Calu3 (cell line): ENCODE measurements at places on chromosomes 11 and 22. TPM values are rescaled to one million over a fixed set of nuclear protein-coding genes. Genes with fewer than 3 reads are reported as not detected.

- peaks cover 36% of the 10 kb centered on the region for H3K4me1 ChIP-seq
- DNase-seq, result no peak
- peaks cover 40% of the 10 kb centered on the region for H3K36me3 ChIP-seq
- H3K27me3 ChIP-seq, result no peaks in the 10 kb centered on the region
These were observed 4.9 kb downstream of the PC start for GRCh38 chr11:66953081-66953833.

GRCh38 chr22:46572911-46573780, 35.7 kb upstream of the CELSR1 start:
- H3K27ac ChIP-seq, result no peak overlapping the region
- H3K27me3 ChIP-seq, result peaks cover 20% of the 10 kb centered on the region
- peaks cover 33% of the 10 kb centered on the region for H3K36me3 ChIP-seq
- peaks cover 24% of the 10 kb centered on the region for H3K4me1 ChIP-seq
- no peak for DNase-seq
- no peak overlapping the region for H3K4me3 ChIP-seq

GRCh38 chr22:31128156-31128555, 5.4 kb downstream of the INPP5J start:
- no peak for DNase-seq
- H3K4me3 ChIP-seq, result no peak overlapping the region
- H3K36me3 ChIP-seq, result peaks cover 1% of the 10 kb centered on the region
- H3K27ac ChIP-seq, result no peak overlapping the region
- peaks cover 16% of the 10 kb centered on the region for H3K27me3 ChIP-seq

DNA sequence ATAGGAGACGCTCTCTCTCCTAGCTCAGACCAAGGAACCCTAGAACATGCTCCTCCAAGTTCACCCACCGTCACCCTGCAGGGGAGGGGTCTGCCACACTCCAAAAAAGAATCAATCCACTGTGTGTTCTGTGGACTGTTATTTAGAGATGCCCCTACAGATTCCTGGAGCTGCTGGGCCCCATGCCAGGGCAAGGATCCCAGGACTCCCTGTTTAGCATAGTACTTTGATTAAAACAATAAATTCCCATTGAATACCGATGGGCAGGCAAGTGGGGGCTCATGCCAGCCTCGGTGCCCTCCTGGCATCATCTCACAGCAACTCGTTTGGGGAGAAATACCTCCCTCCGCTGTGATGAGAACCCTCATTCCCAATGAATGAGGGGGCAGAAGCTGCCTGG, 247.5 kb downstream of the ST3GAL4 start:
- H3K27me3 ChIP-seq, result peaks cover 77% of the 10 kb centered on the region
- no peak overlapping the region for H3K27ac ChIP-seq
- DNase-seq, result no peak
- H3K4me1 ChIP-seq, result no peaks in the 10 kb centered on the region

GRCh38 chr22:50710221-50710620, 27.8 kb upstream of the ACR start:
- DNase-seq, result no peak
- no peaks in the 10 kb centered on the region for H3K4me1 ChIP-seq
- H3K27ac ChIP-seq, result no peak overlapping the region
- H3K4me3 ChIP-seq, result no peak overlapping the region
- H3K36me3 ChIP-seq, result no peaks in the 10 kb centered on the region

HTR3B gene
- total RNA-seq, result not detected in 2 replicates

SLC6A5 gene
- total RNA-seq, result not detected in 2 replicates

DNA sequence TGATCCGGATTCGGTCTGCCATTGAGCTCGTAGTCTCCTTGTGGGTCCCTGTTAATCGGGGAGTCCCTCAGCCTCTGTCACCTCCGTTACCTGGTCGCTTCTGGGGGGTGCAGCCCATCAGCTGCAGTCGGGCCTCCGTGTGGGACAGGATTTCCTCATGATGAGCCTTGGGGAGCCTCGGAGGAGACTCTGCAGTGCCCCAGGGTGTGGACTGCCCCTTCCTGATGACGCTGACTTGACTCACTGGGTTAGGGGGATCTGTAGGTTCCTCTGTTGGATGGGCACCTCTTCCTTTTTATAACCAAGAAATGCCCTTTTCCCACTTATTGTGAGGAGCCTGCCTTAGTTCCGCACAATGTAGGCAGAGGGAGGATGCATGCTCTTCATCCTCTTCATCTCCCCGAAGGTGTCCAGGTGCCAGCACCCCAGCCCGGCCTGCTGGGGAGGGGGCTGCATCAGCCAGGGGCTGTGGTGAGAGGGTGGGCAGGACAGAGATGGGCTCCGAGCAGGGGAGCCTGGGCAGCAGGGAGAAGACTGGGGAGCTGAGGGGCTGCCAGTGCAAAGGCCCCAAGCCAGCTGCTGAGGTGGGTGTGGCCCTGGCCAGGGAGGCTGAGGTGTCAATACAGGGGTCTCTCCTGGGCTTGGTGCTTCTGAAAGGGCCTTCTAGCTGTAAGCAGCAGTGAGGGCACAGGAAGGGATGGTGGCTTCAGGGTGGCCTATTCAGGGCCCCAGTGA, 13.5 kb upstream of the TTLL8 start:
- H3K4me1 ChIP-seq, result no peaks in the 10 kb centered on the region
- H3K27ac ChIP-seq, result no peak overlapping the region
- H3K27me3 ChIP-seq, result peaks cover 60% of the 10 kb centered on the region
- DNase-seq, result no peak
- no peaks in the 10 kb centered on the region for H3K36me3 ChIP-seq

GRCh38 chr22:48639896-48640748, 1187.6 kb downstream of the BRD1 start:
- no peak overlapping the region for H3K27ac ChIP-seq
- H3K4me1 ChIP-seq, result no peaks in the 10 kb centered on the region
- no peaks in the 10 kb centered on the region for H3K36me3 ChIP-seq
- H3K4me3 ChIP-seq, result no peak overlapping the region
- no peaks in the 10 kb centered on the region for H3K27me3 ChIP-seq

- H3K36me3 ChIP-seq, result no peaks in the 10 kb centered on the region
- no peak overlapping the region for H3K4me3 ChIP-seq
- H3K4me1 ChIP-seq, result peaks cover 7% of the 10 kb centered on the region
- DNase-seq, result no peak
These were observed 15.2 kb downstream of the SCARF2 start for GRCh38 chr22:20422271-20423007.

GRCh38 chr11:120511820-120512738, 531 bp downstream of the GRIK4 start:
- H3K27ac ChIP-seq, result no peak overlapping the region
- H3K36me3 ChIP-seq, result no peaks in the 10 kb centered on the region
- no peak for DNase-seq
- peak overlapping the region; percentile 22 for H3K4me3 ChIP-seq
- H3K27me3 ChIP-seq, result peaks cover 94% of the 10 kb centered on the region

DNA sequence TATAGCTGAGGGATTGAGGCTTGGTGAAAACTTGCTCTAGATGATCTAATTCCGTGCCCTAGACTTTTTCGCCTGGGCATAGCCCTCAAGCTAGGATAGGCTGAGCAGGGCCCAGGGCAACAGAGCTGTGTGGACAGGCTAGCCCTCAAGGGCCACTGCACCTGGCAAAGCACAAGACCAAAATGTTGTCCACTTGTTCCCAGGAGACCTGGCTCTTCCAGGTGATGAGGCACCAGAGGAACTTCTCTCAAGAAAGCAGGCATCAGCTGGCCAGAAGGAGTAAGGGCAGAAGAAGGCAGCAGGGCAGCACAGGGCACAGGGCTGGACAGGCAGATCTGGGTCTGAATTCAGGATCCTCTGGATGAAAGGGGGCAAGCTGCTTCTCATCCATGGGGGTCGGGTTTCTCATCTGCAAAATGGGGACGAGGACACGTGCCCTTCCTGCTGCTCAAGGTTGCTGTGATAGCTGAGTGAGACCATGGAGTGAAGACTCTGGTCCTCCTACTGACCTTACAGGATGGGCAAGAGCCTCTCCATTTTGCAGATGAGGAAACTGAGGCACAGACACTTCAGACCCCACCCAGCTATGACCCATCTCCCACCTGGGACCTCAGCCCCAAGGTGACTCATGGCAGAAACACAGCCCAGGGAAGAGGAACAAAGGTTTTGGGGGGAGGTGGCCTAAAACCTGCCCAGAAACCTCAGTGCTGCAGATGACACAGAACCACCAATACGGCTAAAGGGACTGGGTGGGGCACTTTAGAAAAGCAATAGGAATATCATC, 42.2 kb upstream of the PRDM11 start:
- H3K27ac ChIP-seq, result no peak overlapping the region
- H3K4me3 ChIP-seq, result no peak overlapping the region
- H3K36me3 ChIP-seq, result no peaks in the 10 kb centered on the region
- peaks cover 68% of the 10 kb centered on the region for H3K27me3 ChIP-seq
- DNase-seq, result no peak

GRCh38 chr11:8347978-8348377, 84.3 kb upstream of the LMO1 start:
- no peak overlapping the region for H3K27ac ChIP-seq
- H3K27me3 ChIP-seq, result peaks cover 34% of the 10 kb centered on the region

DNA sequence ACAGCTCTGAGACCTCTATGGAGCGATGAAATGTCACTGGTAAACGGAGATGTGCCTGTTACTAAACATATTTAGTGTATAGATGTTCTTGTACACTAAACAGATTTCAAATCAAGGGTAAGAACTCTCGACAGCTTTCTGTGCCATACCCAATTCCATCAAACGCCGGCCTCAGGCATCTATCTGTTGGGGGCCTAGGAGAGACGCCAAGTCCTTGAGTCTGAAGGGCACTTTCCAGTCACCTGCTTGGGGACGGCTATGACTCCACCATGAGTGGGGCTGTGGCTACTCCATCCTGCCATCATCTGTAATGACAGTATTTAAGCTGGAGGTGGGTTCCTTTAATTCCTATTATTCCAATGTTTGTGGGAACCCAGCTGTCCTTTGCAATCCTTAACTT, 87.8 kb downstream of the SHANK2 start:
- H3K4me3 ChIP-seq, result no peak overlapping the region
- no peak for DNase-seq
- no peaks in the 10 kb centered on the region for H3K27me3 ChIP-seq
- H3K4me1 ChIP-seq, result peaks cover 11% of the 10 kb centered on the region
- H3K27ac ChIP-seq, result no peak overlapping the region
- peaks cover 4% of the 10 kb centered on the region for H3K36me3 ChIP-seq

DNA sequence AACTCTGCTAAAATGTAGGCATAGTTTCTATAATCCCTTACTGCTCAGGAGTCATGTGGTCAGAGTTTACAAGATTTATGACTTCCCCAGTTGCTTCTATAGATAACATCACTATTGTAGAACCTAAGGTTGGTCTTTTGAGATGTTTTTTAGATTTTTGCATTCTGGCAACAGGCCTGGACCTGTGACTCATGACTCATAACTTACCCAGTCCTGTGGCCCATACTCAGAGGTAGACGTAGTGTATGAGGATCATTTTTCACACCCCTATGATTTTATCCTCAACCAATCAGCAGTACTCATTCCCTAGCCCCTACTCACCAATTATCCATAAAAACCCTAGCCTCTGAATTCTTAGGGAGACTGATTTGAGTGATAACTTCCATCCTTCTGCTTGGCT, 384.4 kb upstream of the DDI1 start:
- H3K4me1 ChIP-seq, result no peaks in the 10 kb centered on the region
- no peak overlapping the region for H3K27ac ChIP-seq
- H3K27me3 ChIP-seq, result no peaks in the 10 kb centered on the region
- H3K4me3 ChIP-seq, result no peak overlapping the region
- no peaks in the 10 kb centered on the region for H3K36me3 ChIP-seq

OR8B4 gene
- not detected in 2 replicates for total RNA-seq

DNA sequence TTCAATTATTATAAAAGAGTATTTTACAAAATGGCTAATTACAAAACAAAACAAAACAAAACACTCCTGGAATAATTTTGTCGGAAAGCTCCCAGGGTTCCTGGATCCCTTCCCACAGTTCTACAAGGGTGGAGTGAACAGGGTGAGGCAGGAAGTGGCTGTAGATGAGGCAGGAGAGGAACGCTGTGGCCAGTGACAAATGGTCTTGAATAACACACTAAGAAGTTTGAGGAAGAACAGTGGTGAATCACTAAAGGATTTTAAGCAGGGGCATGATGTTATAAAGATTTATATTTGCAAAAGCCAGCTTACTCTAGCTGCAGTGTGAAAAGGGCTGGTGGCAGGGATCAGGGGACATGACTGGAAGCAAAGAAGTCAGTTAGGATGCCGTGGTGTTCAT, 33.8 kb upstream of the APOA1 start:
- H3K27me3 ChIP-seq, result no peaks in the 10 kb centered on the region
- H3K36me3 ChIP-seq, result peaks cover 7% of the 10 kb centered on the region
- no peak overlapping the region for H3K4me3 ChIP-seq
- DNase-seq, result no peak
- no peaks in the 10 kb centered on the region for H3K4me1 ChIP-seq
- no peak overlapping the region for H3K27ac ChIP-seq

ACRV1 gene
- not detected in 2 replicates for total RNA-seq

DNA sequence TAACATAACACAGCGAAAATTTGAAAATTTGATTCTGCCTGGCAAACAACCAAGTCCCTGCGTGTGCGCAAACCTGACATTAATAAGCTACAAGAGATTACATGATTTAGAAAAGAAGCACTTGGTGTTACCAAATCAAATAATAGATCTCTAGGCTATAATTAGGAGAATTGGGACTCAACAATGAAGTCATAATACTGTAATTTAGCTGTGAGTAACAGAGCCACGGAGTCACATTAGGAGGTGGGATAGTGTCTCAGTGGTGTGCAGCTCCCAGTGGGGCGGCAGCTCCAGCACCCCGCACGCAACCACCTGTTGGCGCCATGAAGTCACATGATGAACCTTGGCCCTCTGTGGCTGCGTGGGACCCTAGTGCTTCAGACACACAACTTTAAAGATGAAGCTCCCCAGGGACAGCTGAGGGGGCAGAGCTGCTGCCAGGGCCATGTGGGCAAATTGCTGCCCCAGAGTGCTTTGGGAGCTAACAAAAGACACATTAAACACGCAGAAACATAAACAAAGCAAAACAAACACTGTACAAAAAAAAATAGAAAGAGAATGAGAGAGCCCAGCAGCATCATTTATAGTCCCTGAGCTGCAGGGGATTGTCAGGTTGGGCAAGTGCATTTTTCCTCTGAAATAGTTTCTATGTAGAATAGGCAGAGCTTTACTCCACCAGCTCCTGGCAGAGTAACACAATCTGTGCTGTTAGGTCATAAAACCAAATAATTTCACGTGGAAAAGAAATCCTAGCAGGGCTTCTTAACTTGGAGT, 605.6 kb downstream of the SOX6 start:
- H3K27me3 ChIP-seq, result no peaks in the 10 kb centered on the region
- H3K4me1 ChIP-seq, result peaks cover 4% of the 10 kb centered on the region
- no peak for DNase-seq
- no peak overlapping the region for H3K27ac ChIP-seq

GRCh38 chr11:107653076-107653475, 58.8 kb downstream of the SLN start:
- no peak for DNase-seq
- peaks cover 26% of the 10 kb centered on the region for H3K27me3 ChIP-seq
- H3K27ac ChIP-seq, result no peak overlapping the region
- H3K36me3 ChIP-seq, result no peaks in the 10 kb centered on the region
- H3K4me3 ChIP-seq, result no peak overlapping the region
- no peaks in the 10 kb centered on the region for H3K4me1 ChIP-seq

REXO2 gene
- total RNA-seq, result 69.1 and 74.2 TPM in 2 replicates

GRCh38 chr22:35839841-35840301, 122.2 kb downstream of the APOL5 start:
- H3K4me1 ChIP-seq, result peaks cover 55% of the 10 kb centered on the region
- H3K4me3 ChIP-seq, result peak overlapping the region; percentile 87
- H3K36me3 ChIP-seq, result peaks cover 27% of the 10 kb centered on the region
- DNase-seq, result no peak

- H3K27ac ChIP-seq, result peak overlapping the region; percentile 79
- no peak overlapping the region for H3K4me3 ChIP-seq
- peaks cover 6% of the 10 kb centered on the region for H3K36me3 ChIP-seq
- H3K4me1 ChIP-seq, result peaks cover 26% of the 10 kb centered on the region
- DNase-seq, result no peak
These were observed 17.5 kb downstream of the ADM start for GRCh38 chr11:10322401-10322800.

GRCh38 chr11:10537600-10537999, 3.4 kb downstream of the RNF141 start:
- peaks cover 24% of the 10 kb centered on the region for H3K4me1 ChIP-seq
- DNase-seq, result no peak
- no peak overlapping the region for H3K4me3 ChIP-seq
